ENCODE measurements at places on chromosomes 4 and X.

GRCh38 chrX:124030520-124030919, 69.0 kb downstream of the STAG2 start:
- DNase-seq, result no peak

DNA sequence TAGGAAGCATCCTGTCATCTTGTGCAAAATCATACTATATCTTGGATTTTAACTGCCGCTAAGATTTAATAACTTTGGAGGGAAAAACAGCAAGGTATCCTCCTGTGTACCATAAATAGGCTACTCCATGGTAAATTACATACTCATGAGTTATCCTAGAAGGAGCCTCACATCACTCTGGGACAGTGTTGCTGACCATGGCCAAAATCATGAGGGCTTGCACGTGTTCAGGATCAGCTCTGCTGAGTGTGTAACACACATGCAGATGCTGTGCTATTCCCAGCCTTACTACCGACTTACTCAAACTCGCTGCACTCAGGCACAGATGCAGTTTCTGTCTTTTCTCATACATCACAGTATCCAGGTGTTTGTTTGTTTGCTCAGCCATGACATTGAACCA, 56.6 kb downstream of the DKK2 start:
- no peak for DNase-seq

DNA sequence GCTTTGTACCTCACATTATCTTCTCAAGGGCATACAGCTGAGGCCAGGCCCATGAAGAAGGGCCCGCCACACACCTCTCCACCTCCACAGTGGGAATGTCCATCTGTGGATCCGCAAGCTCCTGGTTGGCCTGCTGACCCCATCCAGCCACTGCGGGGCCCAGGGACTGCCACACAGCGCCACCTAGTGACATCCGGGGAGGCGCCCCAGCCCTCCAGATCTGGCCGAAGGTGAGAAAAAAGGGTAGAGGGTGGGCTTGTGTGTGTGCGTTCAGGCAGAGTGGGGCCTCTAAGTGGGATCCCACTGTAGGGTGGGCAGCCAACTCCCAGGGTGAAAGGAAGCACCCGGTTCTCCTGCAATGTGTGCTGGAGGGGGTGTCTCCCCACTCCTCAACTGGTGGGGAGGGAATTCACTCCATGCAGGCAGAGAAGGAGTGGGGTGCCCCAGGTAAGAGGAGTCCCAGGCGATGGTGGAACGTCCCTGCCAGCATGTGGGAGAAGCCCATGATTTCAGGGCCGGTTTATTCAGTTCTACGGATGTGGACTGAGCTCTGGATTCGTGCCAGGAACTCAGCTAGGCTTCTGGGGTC, 117.3 kb downstream of the ENPP6 start:
- peak; percentile 22 for DNase-seq

DNA sequence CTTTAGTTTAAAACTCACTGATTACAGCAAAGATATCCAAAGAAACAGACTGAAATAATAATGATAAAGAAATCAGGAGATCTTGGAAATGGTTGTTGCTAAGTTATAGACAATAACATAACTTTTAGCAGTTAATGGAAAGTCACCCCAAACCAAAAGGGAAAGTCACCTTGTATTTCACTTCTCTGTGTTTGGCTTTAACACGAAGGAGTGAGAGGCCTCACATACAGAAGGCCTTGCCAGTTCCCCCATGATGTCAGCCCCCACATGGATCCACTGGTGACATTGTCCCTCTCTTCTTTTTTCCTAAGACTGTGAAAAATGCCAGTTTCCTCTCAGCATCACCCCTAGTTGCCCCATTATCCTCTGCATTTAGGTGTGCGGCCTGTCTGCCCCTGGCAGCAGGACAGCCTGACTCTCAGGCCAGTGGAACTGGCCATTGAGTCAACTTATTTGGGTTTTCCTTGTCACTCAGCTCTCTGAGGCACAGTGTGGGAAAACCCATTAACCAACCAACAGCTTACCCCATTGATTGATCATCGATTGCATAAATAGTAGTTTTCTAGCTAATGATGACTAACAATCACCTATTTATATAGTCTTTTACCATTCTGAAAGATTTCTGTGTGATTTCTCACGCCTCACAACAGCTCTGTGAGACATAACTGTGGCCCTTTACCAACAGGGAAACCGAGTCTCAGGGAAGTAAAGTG, 308.1 kb downstream of the PTTG2 start:
- DNase-seq, result no peak

GRCh38 chrX:100913111-100913510, 15.6 kb downstream of the XKRX start:
- DNase-seq, result no peak

GRCh38 chrX:17638731-17639130, 98.6 kb upstream of the SCML1 start:
- no peak for DNase-seq

GRCh38 chr4:173913496-173913895, 370.0 kb downstream of the FBXO8 start:
- DNase-seq, result no peak

DNA sequence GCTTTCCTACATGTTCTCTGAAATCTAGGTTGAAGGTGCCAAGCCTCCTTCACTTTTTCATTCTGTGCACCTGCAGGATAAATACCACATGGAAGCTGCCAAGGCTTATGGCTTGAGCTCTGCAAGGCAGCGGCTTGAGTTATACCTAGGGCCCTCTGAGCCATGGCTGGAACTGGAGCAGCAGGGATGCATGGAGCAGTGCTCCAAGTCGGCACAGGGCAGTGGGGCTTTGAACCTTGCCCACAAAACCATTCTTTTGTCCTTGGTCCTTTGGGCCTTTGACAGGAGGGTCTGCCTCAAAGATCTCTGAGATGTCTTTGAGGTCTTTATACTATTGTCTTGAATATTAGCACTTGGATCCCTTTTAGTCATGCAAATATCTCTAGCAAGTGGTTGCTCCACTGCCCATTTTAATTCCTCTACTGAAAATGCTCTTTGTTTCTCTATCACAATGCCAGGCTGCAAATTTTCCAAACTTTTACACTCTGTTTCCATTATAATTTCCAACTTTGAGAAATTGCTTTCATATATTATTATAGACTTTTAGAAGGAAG, 536.2 kb upstream of the KLHL4 start:
- DNase-seq, result no peak

DNA sequence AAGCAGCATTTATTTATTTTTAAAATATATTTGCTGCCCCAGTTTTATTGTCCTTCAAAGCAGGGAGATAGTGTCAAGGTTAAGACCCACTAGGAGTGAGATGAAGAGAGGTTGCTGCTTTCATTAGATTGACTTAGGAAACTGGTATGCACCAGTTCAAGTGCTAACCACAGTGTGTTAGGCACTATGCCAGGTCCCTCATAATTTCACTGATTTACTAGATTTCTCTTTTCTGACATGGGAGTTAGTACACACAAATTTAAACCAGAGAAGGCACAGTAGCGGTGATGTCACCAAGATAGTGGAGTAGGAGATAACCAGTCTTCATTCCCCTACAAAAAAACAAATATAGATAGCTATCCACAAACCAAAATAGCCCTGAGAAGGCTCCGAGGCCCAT, 14.3 kb downstream of the RRAGB start:
- no peak for DNase-seq

DNA sequence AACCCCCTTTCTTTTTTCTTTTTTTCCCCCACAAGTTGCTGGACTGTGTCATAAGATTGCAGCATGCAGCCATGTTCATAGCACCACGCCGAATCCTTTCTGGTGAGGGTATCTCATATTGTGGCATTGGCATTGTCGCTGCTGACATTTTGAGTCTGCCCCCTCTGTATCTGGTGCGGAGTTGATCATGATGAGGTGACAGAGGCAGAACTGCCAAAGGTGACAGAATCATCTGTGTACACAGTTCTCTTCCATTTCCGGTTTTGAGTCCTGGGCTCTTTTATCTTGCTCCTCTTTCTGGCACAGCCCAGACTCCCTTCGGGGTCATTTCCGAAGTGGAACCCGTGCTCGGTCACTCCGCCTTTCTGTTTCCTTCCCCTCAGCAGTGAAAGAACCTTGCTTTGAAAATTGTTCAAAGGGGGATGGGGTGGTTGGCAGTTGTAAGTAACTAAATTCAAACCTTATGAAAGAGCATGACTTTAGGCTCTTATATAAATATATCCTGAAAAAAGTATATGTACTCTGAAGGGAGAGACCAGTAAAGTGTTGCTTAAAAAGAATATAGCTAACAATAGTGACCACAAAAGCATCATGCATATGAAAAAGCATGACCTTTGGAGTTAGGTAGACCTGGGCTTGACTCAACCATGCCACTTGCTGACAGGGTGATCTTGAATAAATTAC, 55.0 kb upstream of the BMP2K start:
- DNase-seq, result no peak

DNA sequence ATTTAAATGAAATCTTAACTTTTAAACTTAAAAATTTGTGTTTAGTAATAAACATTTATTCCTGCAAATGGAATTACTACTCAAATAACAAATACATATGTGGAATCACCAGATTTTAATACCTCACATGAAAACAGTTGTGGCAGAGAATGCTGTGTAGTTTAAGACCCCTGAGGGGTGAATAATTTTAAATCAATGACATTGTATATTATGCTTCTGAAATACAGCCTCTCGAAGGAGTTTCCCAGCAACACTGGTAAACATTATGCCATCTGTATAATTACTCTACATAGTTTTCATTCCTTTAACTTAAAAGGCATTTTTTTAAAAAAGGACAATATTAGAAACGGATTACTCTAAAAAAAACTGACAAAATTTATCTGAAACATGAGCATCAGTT, 2313.3 kb downstream of the ARAP2 start:
- DNase-seq, result no peak
